Left kidney (tissue), 8 donors: ENCODE measurements at places on chromosomes 1 and 21.

GRCh38 chr1:108644984-108645383 is 15.9 kb downstream of the HENMT1 start:
- DNase-seq, result no peak

GRCh38 chr1:225480825-225481434 is 53.1 kb upstream of the LBR start:
- DNase-seq, result peak; percentile 33

DNA sequence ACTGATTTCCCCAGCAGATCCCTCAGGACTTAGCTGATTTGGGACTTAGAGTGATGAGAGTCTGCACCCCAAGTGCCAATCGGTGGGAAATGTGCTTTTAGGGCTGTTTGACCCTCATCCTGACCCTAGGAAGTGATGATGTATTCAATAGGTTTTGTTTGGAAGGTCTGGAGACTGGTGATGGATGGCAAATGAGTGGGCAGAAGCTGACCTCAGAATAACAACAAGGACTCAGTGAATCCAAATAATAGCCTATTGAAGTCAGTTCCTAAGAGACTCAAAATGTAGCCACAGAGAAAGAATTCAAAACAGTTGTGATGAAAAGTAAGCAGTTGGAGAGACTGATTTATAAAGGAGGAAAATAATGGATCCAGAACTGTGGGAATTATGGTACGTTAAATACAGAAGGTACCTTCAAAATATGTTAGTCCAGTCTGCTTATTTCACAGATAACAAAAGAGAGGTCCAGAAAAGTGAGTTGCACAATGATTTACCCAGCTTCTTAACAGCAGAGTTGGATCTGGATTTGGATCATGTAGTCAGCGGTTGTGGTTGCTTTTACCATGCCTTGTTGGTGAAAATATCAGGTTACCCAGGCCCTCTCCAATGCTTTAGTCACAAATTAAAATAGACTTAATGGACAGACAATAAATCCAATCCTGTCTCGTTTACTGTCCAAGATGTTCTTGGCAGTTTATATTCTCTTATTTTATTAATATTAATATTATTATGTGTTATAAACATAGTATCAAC is 123.0 kb upstream of the PTBP2 start:
- DNase-seq, result no peak

- DNase-seq, result no peak
These were observed 1.9 kb downstream of the CDC73 start for GRCh38 chr1:193123751-193124150.

DNA sequence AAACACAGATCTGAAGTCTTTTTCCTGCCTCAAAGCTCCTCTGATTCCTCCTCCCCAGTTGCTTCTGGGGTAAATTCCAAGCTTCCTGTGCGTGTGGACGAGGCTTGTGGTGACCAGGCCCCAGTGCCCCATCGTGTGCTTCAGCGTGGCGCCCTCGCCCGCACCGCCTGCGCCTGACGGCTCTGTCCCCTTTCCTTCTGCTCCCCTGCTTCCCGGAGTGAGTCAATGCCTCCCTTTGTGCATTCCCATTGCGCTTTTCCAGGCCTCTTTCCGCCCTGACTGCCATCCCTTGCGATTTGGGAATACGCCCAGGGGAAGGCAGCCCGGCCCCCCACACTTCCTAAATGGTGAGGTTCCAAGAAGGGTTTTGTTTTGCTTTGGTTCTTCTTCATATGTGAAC is 36.3 kb downstream of the FAAP20 start:
- DNase-seq, result no peak

- DNase-seq, result no peak
These were observed 110.4 kb upstream of the KCNK1 start for GRCh38 chr1:233503366-233503954.

- DNase-seq, result no peak
These were observed 42.5 kb upstream of the CSF3R start for GRCh38 chr1:36525166-36525565.

DNA sequence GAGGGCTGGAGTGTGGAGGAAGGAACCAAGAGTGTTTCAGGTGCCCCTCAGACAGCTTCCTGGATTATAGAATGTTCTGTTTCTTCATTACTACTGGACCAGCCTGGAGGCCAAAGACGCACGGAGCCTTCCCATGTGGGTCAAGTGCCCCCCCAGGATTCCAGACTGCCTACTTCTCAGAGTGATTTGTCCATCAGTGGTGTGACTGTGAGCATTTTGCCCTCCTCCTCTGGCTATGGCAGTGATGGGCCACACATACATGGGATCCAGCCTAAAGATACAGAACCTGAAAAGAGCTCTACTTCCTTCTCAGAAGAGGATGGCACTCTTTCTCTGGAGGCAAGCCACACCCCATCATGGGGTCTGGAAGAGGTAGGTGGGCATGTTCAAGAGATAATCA is 64.9 kb downstream of the MACF1 start:
- DNase-seq, result no peak
